NCI-H748 treated with DMSO at 0.1 percent for 48 hours (cell line): ENCODE measurements at places on chromosomes 11 and 22.

- no peak for DNase-seq
These were observed 5.1 kb downstream of the ZPR1 start for GRCh38 chr11:116782728-116783127.

DNA sequence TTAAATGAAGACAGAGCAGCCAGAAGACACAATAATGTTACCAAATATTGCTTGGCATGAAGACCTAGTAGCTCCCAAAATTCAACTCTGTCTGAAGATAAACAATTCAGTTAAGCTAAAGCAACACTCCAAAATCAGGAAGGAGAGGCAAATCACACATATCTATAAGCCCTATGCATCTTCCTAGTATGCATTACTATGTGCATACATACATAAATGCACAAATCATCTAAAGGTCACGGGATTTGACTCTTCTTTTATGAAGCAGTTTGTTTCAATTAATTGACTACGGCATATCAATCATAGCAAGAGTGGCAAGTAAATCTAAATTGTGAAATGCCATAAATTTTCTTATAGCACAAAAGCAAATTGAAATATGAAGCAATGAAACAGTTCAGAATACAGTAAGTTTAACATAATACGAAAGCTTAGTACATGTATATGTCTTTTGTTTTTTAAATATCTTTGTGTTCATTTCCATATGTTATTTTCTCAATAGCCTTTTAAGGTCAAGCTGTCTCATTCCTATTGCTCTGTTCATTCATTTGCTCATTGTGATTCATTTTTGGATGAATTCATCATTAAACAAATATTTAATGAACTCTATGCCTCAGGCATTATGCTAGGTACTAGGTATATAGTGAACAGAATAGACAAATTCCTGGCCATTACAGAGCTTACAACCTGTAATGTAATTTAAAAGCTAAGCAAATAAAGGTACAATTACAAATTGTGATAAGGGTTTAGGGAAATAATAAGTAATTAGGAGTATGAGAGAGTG is 540.5 kb downstream of the DLG2 start:
- no peak for DNase-seq

DNA sequence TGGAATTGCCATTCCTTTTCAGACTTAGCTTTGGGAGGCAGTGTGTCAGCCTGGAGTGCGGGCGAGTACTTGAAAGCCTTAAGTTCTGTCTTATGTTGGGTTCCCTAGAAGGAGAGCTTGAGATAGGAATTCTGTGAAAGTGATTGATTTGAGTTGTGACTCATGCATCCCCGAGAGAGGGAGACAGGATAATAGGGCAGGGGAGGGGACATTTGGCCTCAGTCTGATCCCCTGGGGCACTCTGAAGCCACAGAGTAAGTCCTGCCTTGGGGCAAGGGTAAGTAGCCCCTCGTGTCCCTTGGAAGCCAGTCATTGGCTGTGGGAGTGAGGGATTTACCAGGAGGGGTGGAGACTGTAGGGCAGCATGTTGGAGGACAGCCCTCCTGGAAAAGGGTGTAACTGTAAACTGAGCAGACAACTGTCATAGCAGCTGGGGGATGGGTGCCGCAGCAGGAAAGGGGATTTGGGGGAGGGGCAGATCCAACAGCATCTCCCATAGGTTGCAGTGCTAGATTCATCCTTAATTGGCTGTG is 44.0 kb downstream of the KIAA1671 start:
- peak; percentile 4 for DNase-seq

DNA sequence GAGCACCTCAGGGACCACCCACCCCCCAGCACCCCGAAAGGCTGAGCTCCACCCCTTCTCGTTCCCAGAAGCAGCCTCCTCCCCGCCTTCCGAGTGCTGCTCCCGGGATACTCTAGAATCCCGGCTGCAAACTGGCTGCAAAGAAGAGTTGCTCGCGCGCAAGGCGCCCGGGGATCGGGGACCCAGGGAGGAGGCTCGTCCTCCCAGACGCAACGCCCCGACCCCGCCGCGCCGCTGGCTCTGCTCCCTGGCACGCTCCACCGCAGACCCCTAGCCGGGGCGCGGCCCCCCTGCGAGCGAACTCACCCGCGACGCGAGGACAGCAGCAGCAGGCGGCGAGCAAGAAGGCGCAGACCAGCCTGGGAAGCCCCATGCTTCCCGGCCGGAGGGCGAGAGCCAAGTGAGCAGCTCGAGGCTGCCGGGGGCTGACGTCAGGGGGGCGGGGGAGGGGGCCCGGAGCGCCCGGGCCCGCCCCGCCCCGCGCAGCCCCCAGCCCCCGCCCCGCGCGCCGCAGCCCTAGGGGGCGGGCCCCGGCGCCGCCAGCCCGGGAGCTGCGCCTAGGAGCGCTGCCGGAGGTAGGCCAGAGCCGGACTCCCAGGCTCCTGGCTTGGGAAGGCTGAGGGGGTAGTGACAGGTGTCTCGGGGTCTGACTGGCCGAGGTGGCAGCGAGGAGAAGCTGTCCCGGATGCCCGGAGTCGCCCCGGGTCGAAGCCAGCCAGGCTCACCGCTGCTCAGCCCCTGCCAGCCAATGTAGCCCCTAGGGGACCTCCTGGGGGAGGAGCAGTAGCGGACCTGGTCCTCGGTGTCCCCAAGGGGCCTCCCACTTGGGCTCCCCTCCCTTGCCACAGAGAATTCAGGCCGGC is at the start of gene MCAM:
MCAM (minus strand) TSS at position 402 of the 863 bp plus-strand sequence; CDS start at position 373, 29 bp downstream.
- DNase-seq, result no peak

GRCh38 chr11:119424276-119424675 is 1.3 kb upstream of the THY1 start:
- DNase-seq, result no peak

- no peak for DNase-seq
These were observed 76.6 kb downstream of the FBLN1 start for GRCh38 chr22:45579306-45579705.

- no peak for DNase-seq
These were observed 18.2 kb downstream of the KCNJ1 start for GRCh38 chr11:128848815-128849455.
